Stimulated activated CD4-positive, alpha-beta T cell treated with anti-CD3 and anti-CD28 coated beads, Interleukin-1b, Interleukin-23, amount 100 ng/mL, for 4 hours (primary cell): ENCODE measurements at places on chromosomes 7 and 10.

GRCh38 chr7:75870557-75871161, 8.2 kb upstream of the RHBDD2 start:
- no peak for DNase-seq

DNA sequence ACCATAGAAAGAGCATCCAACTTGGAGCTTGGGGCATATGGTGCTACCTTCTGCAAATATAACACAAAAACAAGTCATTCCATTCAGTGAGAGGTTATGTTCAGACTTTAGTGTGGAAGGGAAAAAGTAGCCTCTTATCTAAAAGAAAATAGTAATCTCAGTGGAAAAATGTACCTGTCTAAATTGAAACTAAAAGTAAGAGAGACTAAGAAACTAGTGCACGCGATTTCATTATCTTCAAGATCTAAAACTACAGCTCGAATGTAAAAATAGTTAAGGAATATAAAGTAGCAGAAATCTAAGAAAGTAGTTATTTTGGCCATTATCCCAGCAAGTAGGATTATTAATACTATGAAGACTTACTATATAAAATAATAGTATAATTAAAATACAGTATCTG, 233.0 kb upstream of the PPP1R3A start:
- DNase-seq, result no peak

DNA sequence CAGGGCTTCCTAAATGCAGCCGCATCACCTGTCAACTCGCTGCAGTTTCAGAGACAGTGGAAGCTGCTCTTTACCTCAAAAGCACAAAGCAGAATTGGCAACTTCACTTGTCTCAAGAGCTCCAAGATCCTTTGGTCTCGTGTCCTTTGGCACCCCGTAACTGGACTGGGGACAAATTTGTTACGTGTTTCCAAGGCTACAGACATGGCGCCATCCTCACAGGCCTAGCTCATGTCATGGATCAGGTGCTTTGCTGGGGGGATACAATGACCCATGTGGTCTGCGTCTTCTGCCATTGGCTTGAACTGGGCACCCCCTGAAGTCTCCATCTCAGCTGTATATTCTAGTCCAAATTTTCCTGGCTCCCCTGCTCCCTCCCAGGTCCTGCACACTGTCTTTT, 48.6 kb downstream of the CHST3 start:
- no peak for DNase-seq

GRCh38 chr7:18402488-18403183, 92.9 kb upstream of the HDAC9 start:
- DNase-seq, result no peak

DNA sequence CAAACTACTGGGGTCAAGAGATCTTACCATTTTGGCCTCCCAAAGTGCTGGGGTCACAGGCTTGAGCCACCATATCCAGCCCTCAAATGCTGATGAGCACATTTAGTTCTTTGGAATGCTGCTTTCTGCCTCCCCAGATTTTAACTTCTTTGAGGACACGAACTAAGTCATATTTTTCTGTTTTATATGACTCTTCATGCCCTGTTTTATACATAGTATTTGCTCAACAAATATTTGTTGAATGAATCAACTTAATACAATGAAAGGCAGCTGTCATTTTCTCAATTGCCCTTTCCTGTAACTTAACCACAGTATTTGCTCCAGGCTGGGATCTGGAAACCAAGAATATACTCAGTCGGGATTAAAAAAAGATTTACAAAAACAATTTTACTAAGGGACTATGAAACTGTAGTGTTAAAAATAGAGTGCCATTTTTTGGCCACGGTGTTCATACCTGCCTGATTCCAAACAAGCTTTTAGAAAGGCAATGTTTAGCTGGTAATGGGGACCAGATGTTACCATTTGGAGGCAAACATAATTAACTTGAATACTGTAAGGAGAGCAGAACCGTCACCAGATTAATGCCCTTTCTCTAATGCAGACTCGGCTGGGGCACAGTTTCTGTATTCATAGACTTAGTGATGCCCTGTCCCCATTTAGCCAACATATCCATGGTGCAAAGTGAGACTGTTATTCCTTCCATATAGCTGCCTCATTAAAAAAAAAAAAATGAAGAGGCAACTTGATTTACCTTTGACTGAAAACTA, 117.6 kb downstream of the NRP1 start:
- DNase-seq, result no peak

DNA sequence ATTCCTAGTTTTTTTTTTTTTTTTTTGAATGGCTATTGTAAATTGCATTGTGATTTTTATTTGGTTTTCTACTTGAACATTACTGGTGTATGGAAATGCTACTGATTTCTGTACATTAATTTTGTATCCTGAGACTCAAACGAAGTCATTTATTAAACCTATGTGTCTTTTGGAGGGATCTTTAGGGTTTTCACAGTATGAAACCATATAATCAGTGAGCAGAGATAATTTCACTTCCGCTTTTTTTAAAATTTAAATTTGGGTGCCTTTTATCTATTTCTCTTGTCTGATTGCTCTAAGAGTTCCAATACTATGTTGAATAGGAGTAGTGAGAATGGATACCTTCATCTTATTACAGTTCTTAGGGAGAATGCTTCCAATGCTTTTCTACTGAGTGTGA, 102.7 kb downstream of the ZWINT start:
- no peak for DNase-seq

GRCh38 chr10:100327007-100327717, 2.9 kb downstream of the PKD2L1 start:
- DNase-seq, result no peak

DNA sequence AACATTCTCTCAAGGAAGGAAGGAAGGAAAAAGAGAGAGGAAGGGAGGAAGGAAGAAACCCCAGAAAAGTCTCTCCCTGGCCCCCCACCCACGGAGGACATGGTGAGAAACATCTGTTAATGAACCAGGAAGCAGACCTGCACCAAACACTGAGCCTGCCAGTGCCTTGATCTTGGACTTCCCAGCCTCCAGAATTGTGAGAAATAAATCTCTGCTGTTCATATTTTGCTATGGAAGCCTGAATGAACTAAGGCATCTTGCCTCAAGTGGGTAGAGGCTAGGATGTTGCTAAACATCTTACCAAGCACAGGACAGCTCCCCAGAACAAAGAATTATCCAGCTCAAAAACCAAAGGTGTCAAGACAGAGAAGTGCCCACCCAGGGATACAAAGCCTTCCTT, 19.1 kb downstream of the LRRC20 start:
- no peak for DNase-seq

GRCh38 chr7:123864012-123864411, 19.0 kb downstream of the HYAL4 start:
- no peak for DNase-seq

DNA sequence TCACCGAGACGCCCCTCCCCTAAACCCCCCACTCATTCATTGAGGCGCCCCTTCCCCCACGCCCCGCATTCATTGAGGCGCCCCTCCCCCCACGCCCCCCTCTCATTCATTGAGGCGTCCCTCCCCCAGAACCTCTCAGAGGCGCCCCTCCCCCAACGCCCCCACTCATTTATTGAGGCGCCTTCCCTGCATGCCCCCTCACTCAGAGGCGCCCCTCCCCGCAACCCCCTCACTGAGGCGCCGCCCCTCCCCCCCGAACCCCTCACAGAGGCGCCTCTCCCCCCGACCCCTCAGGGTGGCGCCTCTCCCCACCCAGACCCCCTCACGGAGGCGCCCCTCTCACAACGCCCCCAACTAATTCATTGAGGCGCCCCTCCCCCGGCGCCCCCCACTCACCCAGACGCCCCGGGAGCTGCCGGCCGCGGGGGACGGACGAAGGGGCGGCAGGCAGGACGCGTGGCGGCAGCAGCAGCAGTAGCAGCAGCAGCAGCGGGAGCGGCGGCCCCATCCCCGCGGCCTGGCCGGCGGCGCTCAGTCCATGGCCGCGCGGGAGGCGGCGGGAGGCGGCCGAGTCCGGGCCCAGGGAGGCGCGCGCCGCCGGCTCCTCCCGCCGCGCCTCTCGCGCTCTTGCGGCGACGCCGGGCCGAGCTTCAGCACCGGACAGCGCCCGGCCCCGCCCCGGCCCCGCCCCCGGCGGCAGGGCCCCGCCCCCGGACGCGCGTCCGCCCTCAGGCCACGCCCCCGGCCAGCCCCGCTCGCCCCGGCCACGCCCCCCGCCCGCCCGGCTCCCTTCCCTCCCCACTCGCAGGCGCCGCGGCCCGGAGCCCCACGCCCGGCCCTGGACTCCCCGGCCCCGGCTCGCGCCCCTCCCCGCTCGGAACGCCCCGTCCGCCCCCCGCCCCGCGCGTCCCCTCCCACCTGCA, at the start of gene PTPRN2:
Gene PTPRN2 (minus strand): TSS at position 662 of the 923 bp plus-strand sequence.
- DNase-seq, result peak; percentile 65

DNA sequence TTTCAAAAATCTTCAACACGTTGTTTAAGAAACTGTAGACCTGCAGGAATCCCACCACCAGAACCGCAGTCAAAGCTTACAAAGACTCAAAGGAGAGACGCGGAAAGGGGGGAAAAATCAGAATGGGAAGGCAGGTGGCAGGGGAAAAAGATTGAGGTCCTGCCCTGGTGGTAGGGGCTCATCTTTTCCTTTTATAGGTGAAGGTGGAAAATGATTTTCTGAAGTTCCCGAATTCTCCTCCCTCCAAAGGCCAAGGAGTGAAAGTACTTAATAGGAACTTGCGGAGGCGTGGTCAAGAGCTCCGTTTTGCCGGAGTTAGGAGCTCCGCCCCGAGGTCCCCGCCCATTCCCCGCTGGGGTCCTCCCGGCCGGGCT, 724 bp downstream of the BBIP1 start:
- peak; percentile 74 for DNase-seq

DNA sequence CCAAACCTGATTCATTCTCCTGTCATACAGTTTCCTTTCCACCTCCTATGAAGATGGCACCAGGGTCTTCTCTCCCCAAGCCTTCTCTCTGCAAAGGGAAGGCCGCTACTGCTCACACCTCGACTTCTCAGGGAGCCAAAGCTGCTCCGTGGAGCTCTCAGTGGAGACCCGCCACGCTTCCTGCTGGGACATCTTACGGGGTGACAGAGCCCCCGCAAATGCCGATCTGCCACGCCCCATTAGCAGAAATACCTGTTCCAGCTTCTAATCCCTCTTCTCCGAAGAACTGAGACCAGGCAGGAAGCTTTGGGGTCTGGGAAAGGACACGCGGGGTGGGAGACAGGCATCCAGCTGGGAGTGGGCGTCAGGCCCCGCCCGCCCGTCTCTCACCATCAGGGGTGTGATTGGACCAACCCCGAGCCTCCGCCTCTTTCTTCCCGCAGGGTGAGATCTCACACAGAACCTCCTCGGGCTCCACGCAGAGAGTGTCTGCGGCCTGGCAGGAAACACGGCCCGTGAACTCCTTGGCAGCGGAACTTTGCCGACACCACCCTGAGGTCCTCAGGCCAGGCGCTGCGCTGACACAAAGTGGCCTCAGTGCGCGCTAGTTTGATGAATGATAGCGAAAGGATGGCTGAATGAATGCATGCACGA, 12.0 kb upstream of the CALML5 start:
- DNase-seq, result no peak

DNA sequence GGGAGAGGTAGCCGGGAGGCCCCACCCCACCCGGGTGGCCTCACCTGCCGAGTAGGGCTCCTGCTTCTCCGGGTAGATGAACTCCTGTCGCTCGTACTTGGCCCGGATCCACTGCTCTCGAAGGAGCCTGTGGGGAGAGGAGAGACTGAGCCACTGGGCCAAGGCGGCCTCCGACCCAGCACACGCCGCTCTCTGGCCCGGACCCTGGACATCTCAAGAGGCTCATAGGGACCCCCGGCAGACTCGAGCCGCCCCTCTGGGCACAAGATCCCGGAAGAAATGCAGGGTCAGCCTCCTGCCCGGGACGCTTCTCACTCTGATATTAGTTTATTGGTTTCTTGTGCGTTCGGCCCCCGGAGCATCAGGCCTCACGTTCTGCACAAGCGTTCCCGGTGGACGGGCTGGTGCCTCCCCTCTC, 34.5 kb downstream of the ADAP1 start:
- DNase-seq, result no peak

GRCh38 chr10:14838582-14839304, 637 bp downstream of the HSPA14 start:
- no peak for DNase-seq

- DNase-seq, result no peak
Measured at GRCh38 chr10:27696466-27696865, 49.2 kb downstream of the MKX start.

DNA sequence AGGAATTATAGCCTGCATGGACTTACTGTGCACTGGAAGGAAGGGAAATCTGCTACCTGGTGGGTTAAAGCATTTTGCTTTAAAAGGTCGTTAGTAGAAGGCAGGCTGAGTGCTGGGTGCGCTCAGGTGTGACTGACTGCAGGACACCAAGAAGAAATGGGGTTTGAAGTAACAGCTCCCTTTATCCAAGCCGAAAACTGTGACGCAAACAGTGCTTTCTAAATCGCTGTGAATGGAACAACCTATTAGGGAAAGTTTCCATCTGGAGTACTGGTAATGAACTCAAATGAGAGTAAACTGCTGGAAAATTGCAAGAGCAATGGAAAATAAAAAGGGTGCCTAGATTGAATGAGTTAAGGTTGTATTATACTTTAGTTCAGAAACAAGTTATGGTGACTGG, 95.3 kb downstream of the CNNM2 start:
- no peak for DNase-seq

DNA sequence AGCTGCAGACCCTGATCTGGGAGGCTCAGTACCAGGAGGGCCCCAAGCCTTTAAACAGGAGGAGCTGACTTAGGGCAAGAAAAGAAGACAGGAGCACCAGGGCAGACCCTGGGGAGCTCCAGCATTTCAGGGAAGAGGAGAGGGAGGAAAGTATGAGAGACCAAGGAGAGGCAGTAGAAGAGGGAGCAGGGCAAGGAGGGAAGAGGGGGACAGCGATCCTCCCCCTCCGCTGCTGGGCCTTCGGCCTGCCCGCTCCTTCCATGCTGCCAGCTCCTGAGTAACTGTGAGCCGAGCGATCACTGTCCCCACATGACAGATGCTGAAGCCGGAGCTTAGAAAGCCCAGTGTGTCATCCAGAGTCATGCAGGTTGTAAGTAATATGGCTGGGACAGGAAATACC, 65.9 kb downstream of the ALOX5 start:
- no peak for DNase-seq

- no peak for DNase-seq
Measured at GRCh38 chr10:67772894-67773511, 65.0 kb downstream of the DNAJC12 start.

DNA sequence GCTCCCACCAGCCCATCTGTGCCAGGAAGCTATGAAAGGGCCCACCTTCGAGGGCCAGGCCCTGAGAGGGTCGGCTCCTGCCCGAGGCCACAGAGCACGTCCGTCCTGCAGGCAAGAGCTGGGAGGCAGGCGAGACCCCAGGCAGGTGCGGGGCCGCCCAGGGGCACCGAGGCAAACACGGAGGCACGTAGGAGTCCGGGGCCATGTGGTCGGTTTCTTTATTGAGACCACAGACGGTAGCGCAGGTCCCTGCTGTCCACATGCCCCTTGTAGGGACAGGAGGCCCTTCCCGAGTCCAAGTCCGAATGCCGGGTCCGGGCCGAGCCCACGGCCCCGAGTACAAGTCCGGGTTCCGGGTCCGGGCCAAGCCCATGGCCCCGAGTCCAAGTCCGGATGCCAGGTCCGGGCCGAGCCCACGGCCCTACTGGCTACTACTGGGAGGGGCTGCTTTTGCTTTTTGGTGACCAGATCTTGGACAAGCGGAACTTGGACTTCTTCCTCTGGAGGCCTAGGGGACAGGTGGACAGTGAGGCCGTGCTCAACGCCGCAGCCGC, 25.0 kb downstream of the MICALL2 start:
- DNase-seq, result no peak

GRCh38 chr7:4138866-4139265, 543.2 kb upstream of the FOXK1 start:
- no peak for DNase-seq

- DNase-seq, result no peak
Measured at GRCh38 chr7:101833799-101834198, 16.4 kb downstream of the CUX1 start.

- no peak for DNase-seq
Measured at GRCh38 chr10:132900211-132900756, 42.1 kb downstream of the CFAP46 start.
